ENCODE measurements at places on chromosomes 12 and 14. TPM values are rescaled to one million over a fixed set of nuclear protein-coding genes. Genes with fewer than 3 reads are reported as not detected.

The MYF5 gene
- total RNA-seq, result not detected

The AKAP6 gene
- total RNA-seq, result 3.7 TPM

The AKAP3 gene
- 6.2 TPM for total RNA-seq

The PARP11 gene
- total RNA-seq, result 39.9 TPM

The AQP2 gene
- not detected for total RNA-seq

The LTB4R gene
- total RNA-seq, result 20.0 TPM

All from CD4-positive, alpha-beta memory T cell (primary cell).